ENCODE measurements at places on chromosomes 2 and 18. TPM values are rescaled to one million over a fixed set of nuclear protein-coding genes. Genes with fewer than 3 reads are reported as not detected.

- DNase-seq, result no peak
Observed at GRCh38 chr2:85009019-85009618, 38.2 kb downstream of the KCMF1 start.

GRCh38 chr2:120468136-120468535, 122.2 kb downstream of the INHBB start:
- DNase-seq, result no peak

Gene SNORC
- total RNA-seq, result 1.2 TPM

Gene GPR155
- total RNA-seq, result 2.3 TPM
